ENCODE measurements at places on chromosomes 6 and 20. TPM values are rescaled to one million over a fixed set of nuclear protein-coding genes. Genes with fewer than 3 reads are reported as not detected.

- no peak for DNase-seq
Measured at GRCh38 chr6:128233531-128233930, 286.9 kb downstream of the PTPRK start.

GRCh38 chr6:154705471-154706113 lies 27.6 kb upstream of the SCAF8 start:
- no peak for DNase-seq

- no peak for DNase-seq
Measured at GRCh38 chr6:14239097-14239496, 121.5 kb downstream of the CD83 start.

DNA sequence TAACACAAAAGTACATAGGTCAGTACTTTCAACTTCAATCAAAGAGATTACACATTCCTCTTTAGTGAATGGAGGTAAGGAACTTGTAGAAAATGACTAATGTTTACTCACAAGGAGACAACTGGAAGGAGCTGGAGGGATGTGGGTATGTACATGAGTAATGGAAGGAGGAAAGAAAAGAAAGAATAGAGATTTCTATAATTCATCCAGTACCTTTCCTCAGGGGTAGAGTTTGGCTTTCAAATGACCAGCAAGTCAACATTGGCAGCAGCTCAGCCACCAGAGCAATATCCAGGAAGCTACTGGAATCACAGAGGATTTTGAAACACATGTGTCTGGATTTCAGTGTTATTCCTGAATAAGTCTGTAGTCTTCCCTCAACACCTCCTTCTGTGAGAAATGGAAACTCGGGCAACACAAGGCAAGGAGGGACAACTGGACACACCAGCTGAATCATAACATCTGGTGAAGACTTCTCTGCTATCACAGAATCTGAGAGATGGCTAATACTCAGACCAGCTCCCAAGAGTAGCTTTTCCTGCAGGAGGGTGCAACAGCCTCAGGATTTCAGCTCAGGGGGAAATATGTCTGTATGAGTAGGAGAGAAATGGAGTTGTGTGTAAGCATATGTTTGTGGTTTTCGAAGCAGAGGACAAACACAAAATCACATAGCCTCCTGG lies 98.8 kb downstream of the HAO1 start:
- DNase-seq, result no peak

The METTL24 gene
- total RNA-seq, result not detected

DNA sequence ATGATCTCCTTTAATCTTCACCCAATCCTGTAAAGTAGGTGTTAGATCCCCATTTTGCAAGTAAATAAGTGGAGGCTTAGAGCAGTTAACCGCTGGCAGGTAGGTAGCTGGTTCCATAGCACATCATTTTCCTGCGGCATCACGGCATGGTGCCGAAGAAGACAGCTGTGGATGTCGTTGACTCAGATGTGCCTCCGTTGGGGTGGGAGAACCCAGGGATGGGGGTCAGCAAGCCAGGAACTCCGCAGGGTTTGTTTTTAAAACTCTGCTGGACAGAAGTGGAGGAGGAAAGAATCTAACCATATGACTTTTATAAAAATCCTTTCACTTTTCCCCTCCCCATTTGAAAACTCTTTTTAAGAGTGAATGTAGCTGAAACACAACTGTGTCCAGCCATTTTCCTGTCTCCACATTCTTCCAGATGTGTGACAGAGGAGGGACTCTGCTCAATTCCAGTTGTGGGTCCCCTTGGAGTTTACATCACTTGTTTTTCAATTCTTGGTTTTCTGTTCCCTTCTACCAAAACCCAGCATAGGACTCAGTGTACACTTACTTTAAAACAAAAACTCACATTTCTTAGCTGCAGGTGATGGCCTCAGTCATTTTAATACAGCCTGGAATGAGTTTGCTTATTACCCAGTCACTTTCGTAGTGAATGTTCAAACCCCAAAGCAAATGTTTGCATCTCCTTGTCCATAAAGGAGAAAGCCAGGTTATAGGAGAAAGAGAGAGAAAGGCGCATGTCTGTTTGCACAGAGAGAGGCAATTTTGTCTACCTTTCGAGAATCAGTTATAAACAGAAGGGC lies 27.6 kb upstream of the PI16 start:
- no peak for DNase-seq

- DNase-seq, result no peak
Measured at GRCh38 chr6:149508485-149508884, 23.7 kb upstream of the ZC3H12D start.

The PRRT1 gene
- 6.1 TPM for total RNA-seq

All from HCT116 (cell line).